ENCODE measurements at places on chromosomes 1 and 21.

DNA sequence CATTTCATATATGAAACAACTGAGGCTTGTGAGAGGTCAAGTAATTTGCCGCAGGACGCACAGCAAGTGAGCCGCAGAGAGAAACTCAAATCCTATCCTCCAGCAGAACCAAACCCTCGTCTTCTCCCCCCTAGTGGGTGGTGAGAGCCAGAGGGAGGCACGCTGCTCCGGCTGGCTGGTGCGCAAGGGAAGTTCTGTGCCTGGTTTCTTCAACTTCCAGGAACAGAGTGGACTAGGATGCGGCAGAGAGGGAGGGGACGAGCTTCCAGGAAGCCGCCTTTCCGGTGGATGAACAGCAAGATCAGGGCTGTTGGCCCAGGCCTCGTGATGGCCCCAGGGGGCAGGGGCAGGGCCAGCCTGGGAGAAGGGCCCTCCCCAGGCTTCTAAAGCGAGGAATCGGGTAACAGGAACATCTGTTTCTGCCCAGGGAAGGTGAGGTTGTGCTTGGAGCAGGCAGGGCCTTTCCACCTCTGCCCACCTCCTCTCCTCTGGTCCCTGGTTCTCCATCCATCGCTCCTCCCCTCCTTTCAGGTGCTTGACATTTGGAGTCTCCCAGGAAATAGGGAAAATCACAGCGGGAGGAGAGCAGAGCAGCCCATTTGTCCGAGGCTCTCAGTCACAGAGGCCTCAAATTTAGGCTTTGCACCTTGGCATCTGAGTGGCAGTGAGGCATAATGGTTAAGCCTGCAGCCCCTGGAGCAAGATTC, 16.8 kb upstream of the PDIK1L start:
- DNase-seq: peak; percentile 52

DNA sequence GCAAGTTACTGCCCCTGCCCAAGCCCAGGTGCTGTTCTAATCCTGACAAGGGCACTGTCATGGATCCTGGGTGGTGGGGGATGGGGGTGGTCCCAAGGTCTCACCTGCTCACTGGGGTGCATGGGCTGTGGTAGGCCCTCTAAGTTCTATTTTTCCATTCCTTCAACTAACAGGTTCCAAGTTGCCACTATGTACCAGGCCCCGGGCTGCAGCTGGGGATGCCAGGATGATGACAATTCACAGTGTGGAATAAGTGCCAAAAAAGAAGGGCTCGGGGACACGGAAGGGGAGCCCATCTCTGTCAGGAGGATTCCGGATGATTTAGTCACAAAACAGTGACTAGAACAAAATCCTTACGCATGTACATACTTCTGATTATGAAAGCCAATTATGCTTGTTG, 76.0 kb downstream of the STUM start:
- no peak for DNase-seq

DNA sequence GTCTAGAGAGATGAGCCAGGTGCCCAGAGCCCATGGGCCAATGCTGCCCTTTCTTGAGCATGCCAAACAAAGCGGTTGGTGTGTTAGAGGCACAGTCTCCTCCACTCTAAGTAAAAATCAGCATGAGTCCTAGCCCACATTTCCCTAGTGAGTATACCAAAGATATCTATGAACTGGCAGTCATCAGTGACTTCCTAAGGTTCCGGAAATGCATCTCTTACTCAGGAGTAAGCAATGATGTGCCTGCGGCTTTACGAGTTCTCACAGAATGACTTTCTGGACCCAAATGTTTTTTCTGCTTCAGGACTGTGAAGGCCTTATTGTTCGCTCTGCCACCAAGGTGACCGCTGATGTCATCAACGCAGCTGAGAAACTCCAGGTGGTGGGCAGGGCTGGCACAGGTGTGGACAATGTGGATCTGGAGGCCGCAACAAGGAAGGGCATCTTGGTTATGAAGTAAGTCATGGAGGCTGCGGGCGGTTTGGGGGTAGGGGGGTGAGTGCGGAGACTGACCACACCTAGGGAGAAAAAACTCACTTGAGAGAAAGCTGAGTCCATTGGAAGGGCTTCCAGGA, 9.2 kb downstream of the PHGDH start:
- no peak for DNase-seq

DNA sequence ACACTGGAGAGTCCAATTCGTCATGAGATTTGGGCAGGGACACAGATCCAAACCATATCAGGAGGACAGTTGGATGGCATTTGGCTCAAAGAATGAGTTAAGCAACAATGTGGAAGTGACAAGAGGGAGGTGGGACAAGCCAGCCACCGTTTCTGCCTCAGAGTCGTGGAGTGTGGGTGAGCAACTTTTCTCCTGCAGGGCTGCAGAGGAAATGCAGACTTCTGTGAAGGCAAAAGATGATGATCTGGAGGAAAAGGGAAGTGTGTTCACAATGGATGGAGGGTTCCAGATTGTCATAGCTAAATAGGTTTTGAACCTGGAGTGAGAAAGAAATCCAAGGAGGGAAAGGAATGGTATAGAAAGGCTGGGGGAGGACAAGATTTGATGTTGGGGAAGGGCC, 16.4 kb upstream of the KANK4 start:
- no peak for DNase-seq

DNA sequence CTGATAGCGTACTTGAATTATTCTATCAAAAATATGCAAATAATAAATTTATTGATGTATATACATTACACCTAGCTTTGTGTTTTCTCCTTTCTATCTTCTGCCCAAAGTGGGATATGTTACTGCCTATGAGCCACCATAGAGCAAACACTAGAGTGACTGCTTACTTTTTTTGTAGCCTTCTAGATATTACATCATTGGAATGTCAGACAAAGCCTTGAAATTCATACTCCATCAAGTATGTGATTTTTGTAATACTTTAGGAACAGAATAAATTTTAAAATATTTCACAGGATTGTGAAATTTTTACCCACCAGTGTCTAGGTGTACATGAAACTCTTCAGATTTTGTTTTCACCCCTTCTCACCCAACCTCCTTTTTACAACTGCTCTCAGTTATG, 787.6 kb downstream of the USP25 start:
- DNase-seq: no peak

GRCh38 chr1:15390667-15391066, 19.0 kb upstream of the EFHD2 start:
- no peak for DNase-seq

DNA sequence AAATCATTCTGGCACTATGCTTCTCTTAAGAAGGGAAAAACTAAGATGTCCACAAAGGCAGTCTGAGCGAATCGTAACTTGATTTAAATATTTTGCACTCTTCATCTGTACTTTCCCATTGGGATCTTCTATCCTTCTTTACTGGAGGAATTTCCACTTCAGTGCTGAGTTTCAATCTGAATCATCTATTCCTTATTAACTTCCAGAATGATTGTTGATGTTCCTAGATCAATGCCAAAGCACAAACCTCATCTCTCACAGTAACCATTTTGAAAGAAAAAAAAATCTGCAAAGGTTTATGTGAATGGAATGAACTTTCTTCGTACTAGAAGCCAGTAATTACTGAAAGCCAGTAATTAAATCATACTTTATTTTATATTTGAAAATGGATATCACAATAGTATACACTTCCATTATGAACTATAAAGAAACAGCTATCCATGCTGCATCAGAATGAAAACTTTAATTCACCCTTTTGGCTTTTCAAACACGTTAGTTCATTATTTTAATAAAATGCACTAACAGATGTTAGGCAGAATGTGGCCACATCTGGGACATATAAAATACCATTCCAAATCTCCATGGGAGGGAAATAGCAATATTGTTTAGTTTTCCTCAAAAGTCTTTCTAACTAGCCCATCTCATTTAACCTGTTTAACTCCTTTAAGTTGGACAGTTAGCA, 5.5 kb upstream of the RNF2 start:
- no peak for DNase-seq

DNA sequence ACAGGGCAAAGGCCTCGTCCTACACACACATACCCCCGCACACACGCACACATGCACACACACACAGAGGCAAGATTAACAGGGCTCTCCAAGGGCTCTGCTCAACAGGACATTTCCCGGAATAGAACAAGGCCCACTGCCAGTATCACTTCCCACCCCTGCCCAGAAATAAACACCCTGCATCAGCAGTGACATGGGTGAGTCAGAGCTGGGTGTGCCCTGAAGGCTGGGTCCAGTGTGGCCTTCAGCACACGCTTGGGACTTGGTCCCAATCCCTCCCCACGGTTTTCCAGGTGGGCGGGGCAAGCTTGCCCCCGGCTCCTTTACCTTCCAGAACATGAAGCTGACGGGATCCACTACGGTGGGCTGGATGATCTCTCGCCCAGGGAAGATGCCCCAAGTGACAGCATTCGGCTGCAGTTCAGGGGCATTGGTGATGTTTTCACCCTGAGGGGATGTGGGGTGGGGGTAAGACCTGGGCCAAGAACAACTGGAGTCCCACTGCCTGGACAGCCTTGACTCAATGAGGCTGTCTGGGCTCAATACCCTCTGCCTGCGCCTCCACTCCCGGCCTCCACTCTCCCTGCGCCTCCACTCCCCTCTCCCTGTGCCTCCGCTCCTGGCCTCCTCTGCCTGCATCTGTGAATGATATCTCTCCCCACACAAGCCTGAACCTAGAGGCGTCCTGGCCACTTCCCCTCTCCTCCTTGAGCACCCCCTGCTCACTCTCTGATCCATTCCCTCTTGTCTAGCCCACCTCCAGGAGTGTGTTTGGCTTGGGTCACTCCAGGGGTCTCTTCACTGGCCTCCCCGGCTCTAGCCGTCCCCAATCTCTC, 14.7 kb downstream of the MTHFR start:
- no peak for DNase-seq

GRCh38 chr1:230026572-230026971, 40.5 kb upstream of the GALNT2 start:
- no peak for DNase-seq

GRCh38 chr1:65512967-65513780, 92.7 kb downstream of the LEPR start:
- DNase-seq: no peak

GRCh38 chr1:157577420-157577819, 20.5 kb downstream of the FCRL4 start:
- no peak for DNase-seq

GRCh38 chr1:166969074-166969677, 6.2 kb downstream of the ILDR2 start:
- DNase-seq: no peak

DNA sequence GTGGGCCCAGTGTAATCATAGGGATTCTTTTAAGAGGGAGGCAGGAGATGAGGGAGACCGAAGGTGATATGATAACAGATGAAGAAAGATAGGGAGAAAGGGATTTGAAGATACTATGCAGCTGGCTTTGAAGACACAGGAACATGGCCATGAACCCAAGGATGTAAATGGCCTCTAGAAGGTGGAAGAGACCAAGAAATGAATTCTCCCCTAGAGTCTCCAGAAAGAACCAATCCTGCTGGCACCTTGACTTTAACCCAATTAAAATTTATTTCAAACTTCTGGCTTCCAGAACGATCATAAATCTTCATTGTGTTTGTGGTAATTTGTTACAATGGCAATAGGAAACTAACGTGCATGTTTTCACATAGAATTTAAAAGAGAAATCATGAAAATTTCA, 95.0 kb upstream of the GORAB start:
- DNase-seq: no peak

DNA sequence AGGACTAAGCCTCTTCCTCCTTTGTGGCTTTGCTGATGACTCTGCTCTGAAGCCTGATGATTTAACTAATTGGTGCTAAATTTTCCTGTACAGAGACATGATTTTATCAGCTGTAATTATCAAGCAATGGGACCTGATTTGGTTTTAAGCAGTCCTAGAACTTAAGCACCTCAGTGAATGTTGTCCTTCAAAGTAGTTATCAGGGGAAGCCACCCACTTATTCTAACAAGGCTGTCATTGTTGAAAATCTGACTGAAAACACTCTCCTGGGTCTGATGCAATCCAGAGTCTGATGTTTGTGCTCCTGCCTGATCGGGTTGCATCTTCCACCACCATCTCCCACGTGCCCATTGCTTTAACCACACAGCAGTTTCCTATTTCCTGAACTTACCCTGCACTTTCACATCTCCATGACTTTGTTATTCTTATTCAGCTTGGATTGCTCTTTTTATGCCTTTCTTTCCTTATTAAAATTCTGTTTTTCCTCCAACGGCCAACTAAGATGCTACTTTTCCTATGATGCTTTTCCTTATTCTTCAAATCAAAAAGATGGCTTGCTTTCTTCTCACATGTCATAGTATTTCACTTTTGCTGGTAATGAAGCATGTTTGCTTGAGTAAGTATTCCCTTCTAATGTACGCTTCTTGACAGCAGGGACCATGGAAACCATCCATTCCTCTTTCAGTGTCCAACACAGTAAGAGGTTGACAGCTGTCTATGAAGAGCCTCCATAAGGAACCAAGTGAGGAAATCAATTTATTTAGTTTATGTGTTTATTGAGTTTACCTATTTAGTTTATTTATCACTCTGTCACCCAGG, 55.0 kb downstream of the S1PR1 start:
- no peak for DNase-seq

GRCh38 chr1:206723462-206723804, 38.7 kb downstream of the MAPKAPK2 start:
- DNase-seq: no peak

- DNase-seq: no peak
These were observed 114.6 kb downstream of the NTPCR start for GRCh38 chr1:233064988-233065387.

DNA sequence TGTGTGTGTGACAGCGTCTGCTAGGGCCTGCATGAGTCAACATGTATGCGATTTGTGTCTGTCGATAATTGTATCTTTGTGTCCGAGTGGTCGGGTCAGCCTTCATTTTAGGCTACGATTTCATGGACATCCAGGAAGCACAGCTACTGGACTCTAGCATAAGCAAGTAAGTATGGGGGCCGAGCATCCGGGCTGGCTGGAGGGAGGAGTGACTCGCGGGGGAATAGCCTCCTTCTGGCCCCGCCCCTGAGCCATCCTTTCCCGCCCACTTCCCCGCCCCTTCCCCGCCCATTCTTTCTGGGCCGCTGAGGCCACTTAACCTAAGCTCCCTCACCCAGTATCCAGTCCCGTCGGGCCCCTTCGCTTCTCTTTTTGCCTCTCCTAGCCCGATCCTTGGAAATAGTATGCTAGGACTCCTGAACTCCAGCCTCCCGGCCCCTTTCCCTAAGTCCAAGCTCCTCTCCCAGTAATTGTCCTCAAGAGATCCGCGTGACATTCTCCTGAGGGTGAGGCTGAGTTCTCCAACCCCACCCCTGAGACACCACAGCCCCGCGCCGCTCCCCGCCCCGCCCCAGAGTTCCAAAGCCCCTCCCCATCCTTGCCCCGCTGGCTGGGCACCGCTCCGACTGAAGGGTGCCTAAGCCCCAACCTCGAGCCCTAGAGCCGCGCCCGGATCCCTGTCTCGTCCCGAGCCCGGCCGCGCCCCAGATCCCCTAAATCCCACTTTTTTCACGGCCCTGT, 1.2 kb downstream of the MAP3K6 start:
- DNase-seq: peak; percentile 76

GRCh38 chr21:32782698-32783097, 11.1 kb upstream of the PAXBP1 start:
- DNase-seq: no peak

DNA sequence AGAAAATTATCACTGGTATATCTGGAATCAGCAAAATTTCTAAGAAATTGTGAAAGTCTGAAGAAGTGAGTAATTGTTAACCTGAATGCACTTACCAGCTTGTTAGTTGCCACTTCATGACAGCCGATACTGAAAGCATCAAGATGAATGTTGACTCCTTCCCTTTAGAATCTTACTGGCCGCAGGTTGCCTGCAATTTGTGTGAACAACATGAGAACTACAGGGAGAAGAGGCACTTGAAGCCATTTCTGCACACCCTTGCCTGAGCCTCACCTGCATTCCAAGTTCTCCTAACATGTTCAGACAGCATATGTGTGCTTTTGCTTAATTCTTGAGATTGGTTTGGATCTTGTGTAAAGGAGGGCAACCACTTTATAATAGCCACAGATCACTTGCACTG, 59.2 kb upstream of the SSX2IP start:
- DNase-seq: no peak

- no peak for DNase-seq
These were observed 9.0 kb downstream of the FAM20B start for GRCh38 chr1:179034720-179035119.

Data from CMK (cell line).